Prostate gland (tissue), 2 donors: ENCODE measurements at places on chromosomes 16 and 17.

DNA sequence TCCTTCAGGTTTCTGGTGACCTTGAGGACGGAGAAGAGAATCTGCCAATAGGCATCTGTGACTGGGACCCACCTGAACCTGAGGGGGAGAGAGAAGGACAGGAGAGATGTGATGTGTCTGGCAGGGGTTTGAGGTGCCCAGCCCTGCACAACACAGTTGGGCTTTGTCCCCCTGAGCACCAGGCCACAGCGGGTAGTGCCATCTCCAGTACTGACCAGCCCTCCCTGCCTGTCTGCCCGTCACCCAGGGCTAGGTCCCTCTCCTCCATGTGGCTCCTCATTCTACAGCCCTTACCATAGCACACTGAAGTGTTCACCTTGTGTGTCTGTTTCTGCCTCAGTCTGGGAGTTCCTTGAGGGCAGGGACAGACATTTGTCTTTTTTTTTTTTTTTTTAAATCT, 30.8 kb downstream of the NLRP1 start:
- DNase-seq = no peak

GRCh38 chr16:24541233-24541933, 2.0 kb downstream of the RBBP6 start:
- no peak for DNase-seq

DNA sequence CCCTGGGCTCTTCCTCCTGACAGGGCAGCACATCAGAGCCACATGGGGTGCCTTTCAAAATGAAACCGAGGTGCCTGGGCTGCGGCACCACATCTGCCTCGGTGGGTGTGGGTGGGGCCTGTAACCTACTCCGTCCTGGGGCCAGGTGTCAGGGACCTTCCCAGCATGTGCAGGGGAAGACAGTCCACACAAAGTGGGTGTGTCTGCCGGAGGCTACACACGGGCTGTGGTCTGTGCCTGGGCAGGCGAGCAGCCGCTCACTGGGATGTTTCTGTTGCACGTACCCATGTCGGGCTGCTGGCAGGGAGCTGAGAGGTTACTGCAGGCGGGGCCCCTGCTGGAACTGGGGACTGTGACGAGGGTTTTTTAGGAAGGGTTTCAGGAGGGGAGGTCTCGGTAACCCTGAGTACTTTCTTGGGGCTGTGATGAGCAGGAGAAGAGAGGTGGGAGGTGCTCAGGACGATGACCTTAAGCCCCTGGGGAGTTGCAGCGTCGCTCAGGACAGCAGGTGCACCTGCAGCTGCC, 351.2 kb downstream of the SEC14L1 start:
- DNase-seq = no peak

GRCh38 chr16:2897110-2897509, 14.1 kb downstream of the FLYWCH2 start:
- DNase-seq = no peak

DNA sequence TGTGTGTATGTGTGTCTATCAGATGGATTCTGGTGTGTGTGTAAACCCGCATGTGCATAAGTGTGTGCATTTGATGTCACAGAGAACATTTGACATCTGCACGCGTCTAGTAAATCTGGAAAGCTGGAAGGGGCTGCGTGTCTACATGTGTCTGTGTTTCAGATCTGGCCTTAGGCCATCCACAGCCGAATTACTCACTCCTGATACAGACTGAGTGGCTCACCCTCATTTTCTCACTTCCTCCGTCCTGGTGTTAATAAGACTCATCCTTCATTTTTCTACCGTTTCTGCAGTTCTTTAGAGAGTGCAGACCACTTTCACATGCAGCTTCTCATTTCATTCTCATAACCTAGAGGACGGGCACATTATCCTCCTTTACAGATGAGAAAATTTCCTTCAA, 491.6 kb downstream of the CDH13 start:
- no peak for DNase-seq

DNA sequence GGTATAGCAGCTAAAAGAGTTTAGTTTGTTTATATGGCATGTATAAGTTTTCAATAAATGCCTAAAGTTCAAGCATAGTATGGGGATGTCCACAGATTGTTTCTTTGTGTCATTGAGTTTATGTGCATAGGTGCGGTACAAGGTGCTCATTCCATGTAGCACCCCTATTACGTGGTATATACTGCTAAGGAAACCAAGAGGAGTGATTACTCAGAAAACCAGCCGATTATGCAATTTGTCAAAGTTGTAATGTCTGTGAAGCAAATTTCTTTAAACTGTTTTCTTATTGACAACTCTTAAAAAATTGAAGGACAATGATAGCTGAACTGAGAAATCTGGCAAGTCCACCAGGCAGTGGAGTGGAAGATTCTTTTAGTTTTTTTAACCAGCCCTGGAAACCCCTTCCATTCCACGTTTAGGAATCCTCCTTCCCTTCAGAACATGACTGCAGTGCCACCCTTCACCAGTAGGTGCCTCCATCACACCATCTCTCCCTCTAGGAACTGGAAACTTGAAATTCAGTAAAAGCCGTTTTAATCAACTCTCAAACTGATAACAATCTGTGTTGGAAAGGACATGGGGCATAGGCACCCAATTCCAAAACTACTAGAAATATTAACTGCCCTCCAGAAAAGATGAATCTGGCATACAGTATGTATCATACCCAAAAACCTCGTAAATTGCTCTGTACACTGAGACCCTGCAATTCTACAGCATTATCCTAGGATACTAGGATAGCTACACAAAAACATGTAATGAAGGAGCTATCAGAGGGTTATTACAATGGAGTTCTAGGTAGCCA, 43.5 kb downstream of the REXO5 start:
- peak; percentile 59 for DNase-seq

- DNase-seq = no peak
Observed at GRCh38 chr17:82334204-82334621, 647 bp upstream of the SECTM1 start.

GRCh38 chr17:57914273-57915142, 40.7 kb downstream of the CUEDC1 start:
- DNase-seq = no peak

DNA sequence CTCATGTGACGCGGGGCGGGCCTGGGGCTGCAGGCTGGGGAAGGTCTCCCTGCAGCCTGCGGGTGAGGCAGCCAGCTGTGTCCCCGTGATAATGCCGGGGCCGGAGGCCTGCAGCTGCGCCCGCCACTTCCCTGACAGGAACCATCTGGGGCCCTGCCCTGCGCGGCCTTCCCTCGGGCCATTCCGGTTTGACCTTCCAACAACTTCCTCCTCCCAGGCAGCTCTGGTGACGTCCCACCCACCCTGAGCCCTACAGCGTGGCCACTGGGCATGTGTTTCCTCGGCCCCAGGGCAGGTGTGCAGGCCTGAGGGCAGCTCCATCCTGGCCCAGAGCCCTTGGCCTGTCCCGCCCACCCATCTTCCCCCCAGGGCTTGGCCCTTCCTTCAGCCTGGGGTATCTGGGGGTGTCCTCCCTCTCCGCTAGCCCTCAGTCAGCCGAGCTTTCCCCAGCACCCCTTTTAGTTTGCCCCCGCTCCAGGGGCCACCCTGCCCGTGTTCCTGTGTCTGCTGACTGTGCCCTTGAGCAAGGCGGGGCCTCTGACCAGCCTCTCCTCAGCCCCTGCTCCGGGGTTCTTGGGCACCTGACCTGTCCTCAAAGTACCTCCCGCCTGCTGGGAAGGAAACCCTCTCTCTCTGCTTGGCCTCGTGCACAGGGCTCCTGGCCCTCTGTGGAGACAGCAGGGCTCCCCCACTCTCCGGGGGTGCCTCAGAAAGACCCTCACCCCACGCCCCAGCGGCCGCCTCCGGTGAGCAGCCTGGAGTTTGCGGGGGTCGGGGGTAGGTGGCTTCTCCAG, at the start of gene CBFA2T3:
CBFA2T3 (minus strand) TSS at position 190 of the 794 bp plus-strand sequence. CDS start 400 bp downstream, outside the sequence.
- no peak for DNase-seq

DNA sequence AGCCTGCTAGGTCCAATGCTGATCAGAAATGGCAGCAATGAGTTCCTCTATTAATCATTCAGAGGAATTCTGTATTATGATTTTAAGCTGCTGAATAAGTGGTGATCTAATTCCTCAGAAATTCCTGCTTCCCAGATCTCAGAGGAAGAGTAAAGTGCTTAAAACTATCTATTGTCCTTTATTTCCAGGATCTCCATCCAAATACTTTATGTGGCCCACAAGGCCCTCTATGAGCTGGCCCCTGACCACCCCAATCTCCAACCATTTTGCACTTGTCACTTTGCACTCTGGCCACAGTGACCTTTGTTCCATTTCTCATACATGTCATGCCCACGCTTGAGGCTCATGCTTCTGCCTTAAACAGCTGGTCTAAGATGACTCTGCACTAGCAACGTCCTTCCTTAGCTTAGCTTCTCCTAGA, 93.7 kb downstream of the CA10 start:
- no peak for DNase-seq

GRCh38 chr17:80843741-80844156, 147.9 kb upstream of the CHMP6 start:
- no peak for DNase-seq

DNA sequence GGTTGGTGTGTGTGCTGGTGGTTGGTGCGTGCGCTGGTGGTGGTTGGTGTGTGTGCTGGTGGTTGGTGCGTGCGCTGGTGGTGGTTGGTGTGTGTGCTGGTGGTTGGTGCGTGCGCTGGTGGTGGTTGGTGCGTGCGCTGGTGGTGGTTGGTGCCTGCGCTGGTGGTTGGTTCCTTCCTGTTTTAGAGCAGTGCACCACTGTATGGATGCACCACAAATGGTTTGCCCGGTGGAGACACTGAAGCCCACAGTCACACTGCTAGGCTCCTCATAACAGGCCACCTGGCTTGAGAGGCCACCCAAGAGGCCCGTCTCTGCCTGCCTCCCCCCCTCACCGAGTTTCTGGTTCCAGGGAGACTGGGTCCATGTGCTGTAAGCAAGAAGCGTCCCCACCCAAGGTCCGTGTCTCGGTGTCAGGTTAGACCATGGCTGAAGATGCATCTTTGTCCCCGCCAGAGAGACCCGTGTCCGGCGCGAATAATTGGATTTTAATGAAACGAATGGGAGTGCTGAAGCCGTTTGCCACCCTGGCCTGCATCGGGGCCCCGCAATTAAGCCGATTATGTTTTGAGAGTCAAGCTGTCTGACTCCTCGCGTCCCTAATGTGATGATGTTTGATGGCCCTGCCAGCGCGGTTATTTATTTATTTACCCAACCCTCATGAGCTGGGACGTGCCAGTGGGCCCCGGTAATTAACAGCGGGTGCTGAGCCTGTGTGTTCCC, 161.3 kb upstream of the GSE1 start:
- no peak for DNase-seq

- no peak for DNase-seq
Observed at GRCh38 chr17:3475812-3476610, at the start of gene ASPA. Gene ASPA (plus strand): TSS chr17:3475997. CDS start chr17:3476160, 163 bp downstream.

DNA sequence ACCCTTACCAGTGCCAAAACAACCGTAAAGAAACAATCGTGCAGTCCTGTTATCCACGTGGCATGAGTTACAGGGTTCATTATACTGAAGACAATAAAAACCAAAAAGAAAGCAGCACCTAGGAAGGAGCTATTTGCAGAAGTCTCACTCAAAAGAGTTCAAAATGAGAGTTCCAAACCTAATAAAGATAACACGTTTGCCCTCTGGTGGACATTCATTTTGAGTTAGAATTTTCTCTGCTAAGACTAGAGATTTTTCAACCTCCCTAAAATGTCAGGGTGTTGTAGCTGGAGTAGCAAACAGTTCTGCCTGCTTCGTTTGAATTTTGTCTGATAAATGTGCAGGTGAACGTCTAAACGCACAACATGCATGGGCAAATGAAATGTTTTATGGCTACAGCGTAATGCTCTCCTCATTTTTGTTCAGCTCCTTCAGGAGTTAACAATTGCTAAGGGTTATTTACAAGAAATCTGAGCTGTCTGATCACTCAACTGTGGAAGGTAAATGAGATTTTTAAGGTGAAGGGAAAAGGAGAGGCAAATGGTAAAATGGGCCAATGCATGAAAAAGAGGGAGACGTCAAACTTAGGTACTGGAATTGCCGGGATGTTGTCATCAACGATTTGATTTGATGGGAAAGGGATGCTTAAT, 1067.9 kb upstream of the EEF2KMT start:
- no peak for DNase-seq

- DNase-seq = no peak
Observed at GRCh38 chr16:82995924-82996441, 369.2 kb downstream of the CDH13 start.

- DNase-seq = no peak
Observed at GRCh38 chr17:61728297-61728836, 135.0 kb downstream of the BRIP1 start.

DNA sequence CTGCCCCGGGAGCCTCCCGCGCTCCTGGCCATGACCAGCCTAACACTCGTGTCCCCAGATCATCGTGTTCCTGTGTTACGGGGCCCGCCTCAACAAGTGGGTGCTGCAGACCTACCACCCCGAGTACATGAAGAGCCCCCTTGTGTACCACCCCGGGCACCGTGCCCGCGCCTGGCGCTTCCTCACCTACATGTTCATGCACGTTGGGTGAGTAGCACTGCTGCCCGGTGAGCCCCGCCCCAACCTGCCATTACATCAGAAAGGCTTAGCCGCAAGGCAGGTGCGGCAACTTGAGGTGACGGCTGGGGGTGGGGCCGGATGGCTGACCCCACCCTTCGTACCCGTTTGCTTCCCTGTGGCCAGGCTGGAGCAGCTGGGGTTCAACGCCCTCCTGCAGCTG, 1.4 kb downstream of the RHBDL1 start:
- peak; percentile 89 for DNase-seq

- no peak for DNase-seq
Observed at GRCh38 chr17:180381-181244, 837 bp downstream of the DOC2B start.

GRCh38 chr17:48579760-48580554, 1.8 kb upstream of the HOXB4 start:
- DNase-seq = no peak

DNA sequence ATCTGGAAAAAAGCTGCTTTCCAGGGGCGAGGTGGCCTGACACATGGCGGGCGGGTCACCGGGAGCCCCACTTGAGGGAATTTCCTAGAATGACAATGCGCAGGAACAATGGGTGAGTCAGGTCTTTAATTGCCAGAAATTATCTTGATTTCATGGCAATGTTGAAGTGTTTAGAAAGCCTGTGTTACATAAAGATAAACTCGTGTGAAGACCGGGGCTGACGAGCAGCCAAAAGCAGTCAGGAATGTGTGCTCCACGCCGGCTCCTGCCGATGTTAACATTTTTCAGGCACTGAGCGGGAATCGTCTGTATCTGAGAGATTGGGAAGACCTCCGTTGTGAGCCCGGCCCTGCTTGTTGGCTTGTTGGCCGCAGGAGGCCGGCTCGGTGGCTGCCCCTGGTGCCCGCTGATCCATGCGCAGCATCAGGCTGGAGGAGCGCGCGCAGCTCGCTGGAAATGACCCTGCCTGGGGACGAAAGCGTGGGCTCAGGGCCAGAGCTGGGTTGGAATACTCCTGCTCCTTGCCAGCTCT, 353.1 kb downstream of the FOXL1 start:
- no peak for DNase-seq

- no peak for DNase-seq
Observed at GRCh38 chr16:23232806-23233205, 50.3 kb downstream of the SCNN1G start.
